ENCODE measurements at places on chromosomes 3 and 15.

GRCh38 chr3:128359846-128360642 lies 106.6 kb downstream of the DNAJB8 start:
- peak; percentile 35 for DNase-seq

DNA sequence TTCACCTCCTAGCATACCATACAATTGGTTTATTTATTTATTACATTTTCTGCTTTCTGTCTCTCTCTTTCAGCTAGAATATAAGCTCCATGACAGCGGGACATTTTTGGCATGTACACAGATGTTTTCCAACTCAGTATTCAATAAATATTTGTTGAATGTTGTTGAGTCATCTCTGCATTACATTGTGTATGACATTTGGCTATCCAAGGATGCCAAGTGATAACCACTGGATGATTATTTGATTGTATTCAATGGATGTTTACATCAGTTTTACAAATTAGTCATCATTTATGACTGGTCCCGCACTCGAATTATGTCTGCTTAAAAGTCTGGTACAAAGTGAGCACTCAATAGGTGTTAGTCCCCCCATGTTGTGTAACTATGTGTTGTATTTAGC lies 49.5 kb upstream of the STXBP5L start:
- DNase-seq: no peak

DNA sequence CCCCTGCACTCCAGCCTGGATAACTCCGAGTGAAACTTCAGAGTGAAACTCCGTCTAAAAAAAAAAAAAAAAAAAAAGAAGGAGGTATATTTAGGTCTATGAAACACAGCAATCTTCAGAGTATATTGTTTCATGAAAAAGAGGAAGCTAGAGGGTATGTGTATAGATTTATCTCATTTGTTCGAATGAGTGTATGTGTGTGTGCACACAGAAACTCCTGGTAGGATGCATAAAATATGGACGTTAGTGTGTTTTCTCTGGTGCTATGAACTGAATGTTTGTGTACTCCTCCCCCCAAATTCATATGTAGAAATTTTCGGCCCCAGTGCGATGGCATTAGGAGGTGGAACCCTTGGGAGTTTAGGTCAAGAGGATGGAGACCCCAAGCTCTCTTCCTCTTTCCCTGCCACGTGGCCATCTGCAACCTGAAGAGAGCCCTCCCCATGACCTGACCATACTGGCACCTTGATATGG lies 98.6 kb upstream of the KLF13 start:
- no peak for DNase-seq

DNA sequence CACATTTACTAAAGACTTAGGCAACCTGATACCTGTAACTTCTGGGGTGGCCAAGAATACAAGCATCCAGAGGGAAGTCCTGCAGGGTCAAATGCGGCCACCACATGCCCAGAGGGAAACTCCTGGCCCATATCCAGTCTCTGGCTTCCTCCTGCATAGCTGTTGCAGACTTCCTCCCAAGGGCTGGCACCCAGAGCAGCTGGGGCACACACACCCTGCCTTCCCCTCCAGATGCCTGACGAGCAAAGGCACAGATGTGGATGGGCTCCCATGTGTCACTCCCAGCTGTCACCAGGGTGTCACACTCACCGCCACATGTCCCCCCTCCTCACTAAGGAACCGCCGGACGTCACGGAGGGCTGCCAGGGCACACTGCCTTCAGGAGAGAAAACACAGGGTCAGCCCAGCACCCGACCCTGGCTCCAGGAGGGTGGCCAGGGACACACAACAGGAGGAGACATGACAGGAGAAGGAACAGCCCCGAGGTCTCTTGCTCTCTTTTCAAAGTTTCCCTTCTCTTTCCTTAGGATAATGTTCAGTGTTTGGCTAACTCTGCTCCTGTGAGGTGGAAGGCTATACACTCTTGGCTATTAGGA lies 13.2 kb downstream of the PFKFB4 start:
- DNase-seq: no peak

- no peak for DNase-seq
Observed at GRCh38 chr15:32034106-32034505, 3.8 kb downstream of the CHRNA7 start.

DNA sequence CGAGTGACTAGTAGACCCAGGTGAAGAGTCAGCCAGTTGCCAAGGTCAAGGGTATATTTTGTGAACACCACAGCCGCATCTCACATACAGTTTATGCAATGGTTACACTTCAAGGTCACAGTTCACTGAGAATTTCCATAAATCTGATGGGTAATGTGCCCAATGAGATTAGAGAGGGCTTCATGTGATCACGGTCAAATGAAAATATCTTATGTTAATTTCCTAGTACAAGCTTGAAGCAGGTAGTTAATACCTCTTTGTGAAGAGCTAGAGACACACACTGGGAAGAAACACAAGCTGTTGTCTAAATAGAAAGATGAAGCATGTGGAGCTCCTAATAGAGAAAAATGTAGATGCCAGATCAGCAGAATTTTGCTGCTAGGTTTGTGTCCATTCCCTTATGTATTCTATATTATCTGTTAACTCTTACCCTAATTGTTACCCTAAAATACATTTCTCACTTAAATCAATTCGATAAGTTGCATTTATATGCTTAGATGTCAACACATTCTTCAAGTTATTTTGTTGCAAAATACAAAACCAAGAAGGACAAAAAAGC lies 136.0 kb downstream of the NR2F2 start:
- DNase-seq: no peak

All from EL (cell line).